B cell (primary cell): ENCODE measurements at places on chromosomes 5 and 9. TPM values are rescaled to one million over a fixed set of nuclear protein-coding genes. Genes with fewer than 3 reads are reported as not detected.

DNA sequence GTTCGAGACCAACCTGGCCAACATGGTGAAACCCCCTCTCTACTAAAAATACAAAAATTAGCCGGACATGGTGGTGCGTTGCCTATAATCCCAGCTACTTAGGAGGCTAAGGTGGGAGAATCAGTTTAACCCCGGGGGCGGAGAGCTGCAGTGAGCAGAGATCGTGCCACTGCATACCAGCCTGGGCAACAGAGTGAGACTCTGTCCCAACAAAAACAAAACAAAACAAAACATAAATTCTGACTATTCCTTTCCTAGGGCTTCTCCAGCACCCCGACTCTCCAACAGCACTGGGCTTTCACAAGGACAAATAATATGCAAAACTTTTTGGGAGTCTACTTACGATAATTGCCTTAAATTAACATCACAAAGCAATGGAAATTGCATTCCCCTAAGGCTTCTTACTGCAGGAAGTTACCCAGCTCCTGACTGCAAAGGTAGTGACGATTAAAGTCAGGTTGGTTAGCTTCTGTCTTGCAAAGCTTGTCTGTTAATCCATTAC is 15.9 kb upstream of the CDKN2AIPNL start:
- H3K27me3 ChIP-seq, result no peaks in the 10 kb centered on the region
- DNase-seq, result no peak
- no peaks in the 10 kb centered on the region for H3K36me3 ChIP-seq
- no peak overlapping the region for H3K27ac ChIP-seq
- no peak overlapping the region for H3K4me3 ChIP-seq

- H3K27ac ChIP-seq, result no peak overlapping the region
- H3K4me3 ChIP-seq, result no peak overlapping the region
- H3K27me3 ChIP-seq, result no peaks in the 10 kb centered on the region
- H3K4me1 ChIP-seq, result no peaks in the 10 kb centered on the region
- H3K36me3 ChIP-seq, result no peaks in the 10 kb centered on the region
Observed at GRCh38 chr9:124079176-124079925, 67.8 kb downstream of the LHX2 start.

GRCh38 chr5:150765799-150766169 is 7.0 kb upstream of the DCTN4 start:
- H3K27me3 ChIP-seq, result no peaks in the 10 kb centered on the region
- no peaks in the 10 kb centered on the region for H3K36me3 ChIP-seq
- no peaks in the 10 kb centered on the region for H3K4me1 ChIP-seq
- no peak for DNase-seq
- no peak overlapping the region for H3K27ac ChIP-seq
- H3K4me3 ChIP-seq, result no peak overlapping the region

GRCh38 chr9:14748373-14748772 is 25.8 kb upstream of the CER1 start:
- H3K27ac ChIP-seq, result no peak overlapping the region
- no peak for DNase-seq
- H3K36me3 ChIP-seq, result no peaks in the 10 kb centered on the region
- H3K4me3 ChIP-seq, result no peak overlapping the region
- no peaks in the 10 kb centered on the region for H3K4me1 ChIP-seq

DNA sequence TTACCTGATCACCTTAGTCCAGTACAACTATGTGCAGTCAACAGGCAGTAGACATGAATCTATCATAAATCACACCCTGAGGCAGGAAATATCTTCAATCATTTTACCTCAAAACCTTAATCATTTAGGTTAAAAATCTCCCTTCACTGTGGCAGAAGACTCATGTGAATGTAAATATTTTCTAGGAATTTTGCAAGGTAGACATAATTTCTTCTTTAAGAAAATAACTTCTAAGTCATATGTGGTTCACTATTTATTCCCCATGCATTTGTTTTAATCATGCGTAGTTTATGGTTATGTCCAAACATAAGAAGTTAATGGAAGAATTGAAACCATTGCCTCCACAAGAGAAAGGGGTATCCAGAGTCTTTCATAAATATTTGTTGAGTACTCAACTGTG is 97.0 kb downstream of the HMHB1 start:
- H3K4me3 ChIP-seq, result no peak overlapping the region
- H3K4me1 ChIP-seq, result no peaks in the 10 kb centered on the region
- no peak overlapping the region for H3K27ac ChIP-seq
- no peaks in the 10 kb centered on the region for H3K36me3 ChIP-seq

DNA sequence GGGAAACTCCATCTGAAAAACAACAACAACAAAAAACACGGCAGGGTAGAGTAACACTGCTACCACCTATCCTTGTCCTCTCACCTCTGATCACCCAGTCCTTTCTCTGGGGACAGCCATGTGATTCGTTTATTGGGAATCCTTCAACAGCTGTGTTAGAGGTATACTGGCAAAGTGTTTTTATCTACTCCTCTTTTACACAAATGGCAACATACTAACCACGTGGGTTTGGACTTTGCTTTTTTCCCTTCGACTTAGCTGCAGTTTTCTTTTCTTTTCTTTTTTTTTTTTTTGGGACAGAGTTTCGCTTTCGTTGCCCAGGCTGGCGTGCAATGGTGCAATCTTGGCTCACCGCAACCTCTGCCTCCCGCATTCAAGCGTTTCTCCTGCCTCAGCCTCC is 11.2 kb upstream of the SET start:
- H3K27me3 ChIP-seq, result no peaks in the 10 kb centered on the region
- H3K27ac ChIP-seq, result no peak overlapping the region
- H3K36me3 ChIP-seq, result peaks cover 14% of the 10 kb centered on the region

DNA sequence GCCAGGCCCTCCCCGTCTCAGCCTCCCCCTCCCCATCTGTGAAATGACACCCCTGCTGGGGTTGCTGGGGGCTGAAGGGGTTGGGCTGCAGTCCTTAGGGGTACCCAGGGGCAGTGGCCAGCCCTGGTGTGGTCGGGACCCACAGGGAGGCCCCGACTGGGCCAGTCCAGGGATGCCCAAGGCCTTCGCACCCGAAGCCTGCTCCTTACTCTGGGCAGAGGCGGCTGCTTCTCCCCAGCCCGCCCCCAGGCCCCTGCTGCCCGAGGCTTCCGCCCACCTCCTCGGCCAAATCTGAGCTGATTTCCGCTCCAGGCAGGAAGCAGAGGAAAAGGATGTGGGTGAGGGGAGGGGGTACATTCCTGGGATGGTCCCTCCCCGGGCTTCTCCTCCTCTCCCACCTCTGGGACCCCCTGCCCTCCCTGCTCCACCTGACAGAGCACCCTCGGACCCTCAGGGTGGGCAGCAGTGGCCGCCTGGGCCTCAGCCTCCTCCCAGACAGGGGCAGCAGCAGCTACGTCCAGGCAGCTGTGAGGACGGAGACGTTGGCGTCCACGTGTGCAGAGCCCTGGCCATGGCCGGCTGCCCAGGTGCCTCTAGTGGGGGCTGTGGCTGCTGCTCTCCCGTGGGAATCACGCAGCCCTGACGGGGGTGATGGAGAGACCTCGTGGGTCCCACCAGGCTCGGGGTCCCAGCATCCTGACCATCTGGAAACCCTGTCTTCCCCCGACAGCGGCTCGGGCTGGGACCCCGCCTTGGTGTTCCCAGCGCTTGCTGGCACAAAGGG is 4.2 kb upstream of the NRARP start:
- H3K4me1 ChIP-seq, result peaks cover 42% of the 10 kb centered on the region
- no peak for DNase-seq
- H3K27ac ChIP-seq, result no peak overlapping the region
- H3K36me3 ChIP-seq, result no peaks in the 10 kb centered on the region
- H3K4me3 ChIP-seq, result no peak overlapping the region

The CSNK1G3 gene
- 140 and 148 TPM in 2 replicates for total RNA-seq

The ARL14EPL gene
- total RNA-seq, result 0.34 TPM in 1 of 2 replicates, not detected in the other

The CDC37L1 gene
- 16.0 and 19.3 TPM in 2 replicates for total RNA-seq

The LURAP1L gene
- not detected in 2 replicates for total RNA-seq

The GABRA1 gene
- not detected in 2 replicates for total RNA-seq

The EGFL7 gene
- 0.34 TPM in 1 of 2 replicates, not detected in the other for total RNA-seq
